Neuronal stem cell (in vitro differentiated cells): ENCODE measurements at places on chromosomes 3 and 15.

GRCh38 chr3:29639578-29640290, 358.9 kb downstream of the RBMS3 start:
- DNase-seq = no peak

DNA sequence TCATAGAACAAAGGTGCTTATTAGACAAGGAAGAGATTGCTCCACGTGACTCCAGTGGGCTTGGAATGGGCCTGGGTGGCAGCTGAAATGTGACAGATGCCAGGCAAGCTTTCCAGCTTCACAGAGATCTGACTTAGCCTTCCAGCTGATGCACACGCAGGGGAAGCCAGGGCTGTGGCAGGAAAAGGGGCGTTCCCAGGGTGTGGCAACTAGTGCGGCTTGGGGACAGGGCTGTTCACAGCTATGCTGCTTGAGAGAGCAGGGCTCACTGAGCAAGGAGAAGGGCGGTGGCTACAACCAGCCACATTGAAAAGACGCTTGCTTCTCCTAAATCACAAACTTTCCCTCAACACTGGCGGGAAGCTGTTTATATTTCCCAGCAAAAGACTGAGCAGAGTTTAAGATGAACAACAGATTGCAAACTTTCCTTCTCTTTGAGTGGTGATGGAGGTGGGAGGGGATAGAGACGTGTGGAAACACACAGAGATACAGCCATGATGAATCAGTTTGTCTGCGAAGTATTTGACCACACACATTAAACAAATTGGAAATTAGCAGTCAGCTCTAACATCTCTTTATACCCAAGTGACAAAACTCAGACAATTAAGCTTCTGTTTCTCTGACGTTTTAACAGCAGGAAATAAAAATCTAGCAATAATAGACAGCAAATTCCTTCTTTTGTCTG, 127.5 kb downstream of the BDH1 start:
- no peak for DNase-seq

DNA sequence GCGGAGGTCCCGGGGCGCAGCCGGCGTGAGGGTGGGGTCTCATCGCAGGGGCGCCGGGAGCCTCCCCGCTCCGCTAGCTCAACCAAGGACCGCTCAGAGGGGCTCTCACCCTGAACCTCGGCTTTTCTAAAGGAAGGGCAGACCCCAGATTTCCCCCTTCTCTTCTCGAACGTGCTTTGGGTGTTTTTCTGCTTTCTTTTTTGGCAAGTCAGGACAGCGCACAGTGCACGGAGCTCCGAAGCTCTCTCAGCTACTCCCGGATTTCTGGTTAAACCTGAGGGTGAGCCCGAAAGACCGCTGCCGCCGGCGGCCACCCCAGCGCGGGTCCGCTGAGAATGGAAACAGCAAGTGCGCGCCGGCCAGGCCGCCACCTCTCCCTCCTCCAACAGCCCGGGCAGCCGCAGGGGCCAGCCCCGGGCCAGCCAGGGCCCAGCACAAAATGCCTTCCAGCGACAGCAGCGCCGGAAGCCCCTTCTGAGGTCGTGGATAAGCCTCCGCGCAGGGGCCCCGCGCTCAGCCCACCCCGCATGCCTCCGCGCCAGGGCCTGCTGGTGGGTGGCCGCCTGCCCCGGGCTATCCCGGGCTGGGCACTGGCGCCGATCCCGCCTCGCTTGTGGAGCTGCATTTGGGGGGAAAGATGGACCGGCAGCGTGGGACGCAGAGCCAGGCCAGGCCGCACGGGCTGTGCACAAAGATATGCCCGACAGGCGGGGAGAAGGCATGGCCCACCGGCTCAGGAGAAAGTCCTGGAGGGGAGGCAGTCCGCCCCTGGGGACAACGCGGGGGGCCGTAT, 8.2 kb upstream of the OCA2 start:
- DNase-seq = no peak

DNA sequence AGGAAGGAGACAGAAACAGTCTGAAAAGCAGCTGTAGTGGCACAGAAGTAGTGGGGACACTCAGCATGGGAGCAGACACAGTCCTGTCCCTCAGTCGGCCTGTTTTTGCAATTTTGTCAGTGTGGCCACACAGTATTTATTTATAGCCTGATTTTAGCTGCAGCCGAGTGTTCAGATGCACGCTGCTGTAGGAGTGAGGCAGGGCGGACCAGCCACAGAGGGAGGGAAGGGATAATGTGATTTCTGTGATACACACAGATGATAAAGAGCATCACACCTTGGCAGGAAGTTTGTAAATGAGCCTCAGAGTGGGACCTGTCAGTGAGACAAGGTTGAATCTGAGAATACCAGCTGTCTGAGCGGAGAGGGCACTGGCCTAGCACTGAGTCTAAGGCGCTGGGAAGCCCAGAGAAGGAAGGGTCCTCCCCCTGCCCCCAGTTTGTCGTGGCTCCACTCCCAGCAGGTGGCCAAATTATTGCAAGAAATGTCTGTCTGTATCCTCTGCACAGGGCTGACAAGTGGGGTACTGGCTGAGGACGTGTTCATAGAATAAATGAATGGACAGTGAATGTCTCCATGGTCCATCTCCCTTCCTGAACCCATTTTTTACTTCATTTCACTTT, 3.8 kb downstream of the PSTPIP1 start:
- DNase-seq = no peak

- peak; percentile 15 for DNase-seq
Observed at GRCh38 chr15:101675796-101676582, 23.8 kb upstream of the TM2D3 start.

DNA sequence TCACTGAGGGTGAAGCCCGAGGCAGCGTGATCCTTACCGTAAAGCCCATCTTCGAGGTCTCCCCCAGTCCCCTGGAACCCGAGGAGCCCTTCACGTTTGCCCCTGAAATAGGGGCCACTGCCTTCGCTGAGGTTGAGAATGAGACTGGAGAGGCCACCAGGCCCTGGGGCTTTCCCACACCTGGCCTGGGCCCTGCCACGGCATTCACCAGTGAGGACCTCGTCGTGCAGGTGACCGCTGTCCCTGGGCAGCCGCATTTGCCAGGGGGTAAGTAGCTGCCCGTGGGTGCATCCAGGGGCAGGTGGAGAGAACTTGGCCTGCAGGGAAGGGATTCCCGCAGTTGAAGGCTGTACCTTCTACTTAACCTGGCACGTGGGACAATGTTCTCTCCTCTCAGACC, 42.4 kb downstream of the ACAN start:
- DNase-seq = no peak

DNA sequence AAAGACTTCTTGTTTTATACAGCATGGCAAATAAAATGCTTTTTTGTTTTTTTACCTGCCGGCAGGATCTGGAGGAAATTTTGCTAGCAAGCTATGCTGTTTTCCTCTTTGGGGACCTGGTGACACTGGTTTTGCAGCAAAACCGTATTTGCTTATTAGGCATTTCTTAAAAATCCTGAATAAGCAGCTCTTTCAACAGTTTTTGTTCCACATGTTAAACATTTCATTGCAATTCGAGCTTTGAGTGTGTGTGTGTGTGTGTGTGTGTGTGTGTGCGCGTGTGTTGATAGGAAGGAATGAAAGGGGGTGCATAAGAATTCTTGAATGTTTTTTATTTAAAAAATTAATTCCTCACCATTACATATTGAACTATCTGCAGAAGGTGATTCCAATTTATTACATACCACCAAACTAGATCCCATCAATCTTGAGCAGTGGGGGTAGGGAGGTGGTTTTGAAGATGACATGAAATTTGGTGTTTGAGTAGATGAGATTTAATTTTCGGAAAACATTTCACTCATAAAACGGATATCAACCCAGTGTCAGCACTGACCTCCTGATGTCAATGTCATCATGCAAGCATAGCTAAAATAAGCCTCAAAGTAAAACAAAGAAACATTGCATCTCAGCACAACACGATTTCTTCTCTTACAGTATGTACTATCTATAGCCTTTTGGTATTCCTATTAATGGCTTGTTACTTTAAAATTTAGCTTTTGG, 17.3 kb downstream of the ZBTB38 start:
- no peak for DNase-seq

DNA sequence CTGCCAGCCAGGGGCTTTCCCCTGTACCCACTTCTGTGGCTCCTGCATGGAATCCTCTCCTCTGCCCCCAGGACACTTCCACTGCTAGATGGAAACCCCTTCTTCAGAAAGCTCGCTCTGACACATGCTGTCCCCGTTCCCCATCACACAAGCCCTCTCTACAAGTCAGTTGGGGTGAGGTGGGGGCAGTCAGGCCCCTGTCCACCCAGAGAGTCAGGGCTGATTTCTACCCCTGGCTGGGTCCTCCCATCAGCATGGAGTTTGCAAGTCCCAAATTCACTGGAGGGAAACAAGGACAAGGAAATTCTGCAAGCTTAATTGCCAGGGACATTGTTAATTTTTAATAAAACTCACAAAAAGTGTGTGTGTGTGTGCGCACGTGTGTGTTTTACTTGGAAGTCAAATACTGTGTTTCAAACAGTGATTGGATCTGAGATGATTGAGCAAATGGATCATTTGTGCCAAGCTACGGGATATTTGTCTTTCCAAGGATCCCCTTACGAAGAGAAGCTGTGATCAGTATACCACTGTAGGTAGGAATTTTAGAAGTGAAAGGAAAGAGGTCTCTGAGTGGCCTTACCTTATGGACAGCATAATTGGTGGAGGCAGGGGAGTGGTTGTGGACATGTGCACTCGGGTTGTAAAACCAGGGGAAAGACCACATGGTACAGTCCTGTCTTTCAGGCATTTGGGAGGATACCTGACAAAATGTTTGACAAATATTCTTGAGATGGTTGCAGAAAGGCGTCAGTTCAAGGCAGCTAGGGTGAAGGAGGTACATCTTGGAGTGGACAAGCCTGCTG, 1.5 kb upstream of the AMOTL2 start:
- no peak for DNase-seq

DNA sequence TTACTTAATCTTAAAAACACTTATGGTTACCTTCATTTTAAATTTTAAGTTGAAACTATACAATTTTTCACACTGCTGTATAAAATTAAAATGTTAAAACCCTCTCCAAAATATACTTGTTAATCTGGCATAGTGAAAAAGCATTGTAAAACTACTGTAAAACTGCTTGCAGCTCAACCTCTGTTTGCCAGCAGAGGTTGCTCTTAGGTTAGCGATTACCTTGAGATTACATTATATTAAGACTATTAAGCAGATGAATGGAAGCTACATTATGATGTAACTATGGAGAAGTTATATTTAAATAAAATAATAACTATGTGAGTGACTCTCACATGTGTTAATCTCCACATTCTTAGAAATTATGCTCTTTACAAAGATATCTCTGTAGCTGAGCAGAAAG, 143.6 kb upstream of the SLITRK3 start:
- DNase-seq = no peak

DNA sequence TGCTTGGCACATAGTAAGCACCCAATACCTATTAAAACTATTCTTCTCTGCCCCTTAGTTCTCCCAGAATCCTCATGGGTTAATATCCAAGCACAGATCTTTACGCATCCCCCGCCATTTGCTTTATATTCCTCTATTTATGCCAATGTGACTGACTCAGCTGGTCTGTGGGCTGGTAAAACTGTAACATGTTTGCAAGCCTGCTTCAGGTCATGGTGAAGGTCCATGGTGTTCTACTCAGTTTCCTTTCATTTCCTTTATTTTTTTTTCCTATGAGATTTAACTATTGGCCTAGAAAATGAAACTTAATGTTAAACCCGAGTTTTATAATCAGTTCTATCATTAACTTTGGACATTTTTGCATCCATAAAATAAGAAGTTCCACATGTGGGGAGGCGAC, 47.0 kb downstream of the FRMD4B start:
- no peak for DNase-seq

GRCh38 chr3:63095-63765, 133.3 kb upstream of the CHL1 start:
- no peak for DNase-seq

GRCh38 chr15:41028853-41029252, 75.6 kb downstream of the CHAC1 start:
- no peak for DNase-seq

DNA sequence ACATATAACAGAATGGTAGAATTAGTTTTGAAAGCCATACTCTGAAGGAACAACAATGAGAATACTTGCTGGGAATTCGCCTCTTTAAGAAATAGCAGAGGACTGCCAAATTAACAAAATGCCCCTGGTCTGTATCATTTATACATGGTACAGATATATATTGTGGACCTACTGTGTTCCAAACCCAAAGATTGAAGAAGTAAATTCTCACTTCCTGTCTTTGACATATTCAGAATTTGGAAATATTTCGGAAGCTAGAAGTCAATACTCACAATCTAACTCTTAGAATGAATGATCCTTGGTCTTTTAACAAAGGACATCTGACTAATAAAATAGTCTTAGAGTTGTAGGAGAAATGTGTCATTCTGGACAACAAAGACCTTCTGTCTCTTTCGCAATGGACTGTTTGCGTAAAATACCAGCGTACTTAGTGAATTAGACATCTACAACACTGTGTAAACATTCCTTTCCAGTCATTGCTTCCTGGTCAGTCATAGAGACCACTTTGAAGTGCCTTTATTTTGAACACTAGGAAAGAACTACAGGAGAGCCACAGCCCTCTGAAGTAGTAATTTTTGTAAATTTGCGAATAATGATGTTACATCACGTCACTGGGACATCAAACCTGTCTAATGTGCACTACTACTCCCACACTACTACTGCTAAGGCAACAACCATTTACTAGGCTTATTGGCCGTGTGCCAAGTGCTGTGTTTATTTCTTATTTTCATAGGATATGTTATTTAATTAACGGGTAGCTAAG, 68.0 kb downstream of the CHL1 start:
- DNase-seq = no peak

DNA sequence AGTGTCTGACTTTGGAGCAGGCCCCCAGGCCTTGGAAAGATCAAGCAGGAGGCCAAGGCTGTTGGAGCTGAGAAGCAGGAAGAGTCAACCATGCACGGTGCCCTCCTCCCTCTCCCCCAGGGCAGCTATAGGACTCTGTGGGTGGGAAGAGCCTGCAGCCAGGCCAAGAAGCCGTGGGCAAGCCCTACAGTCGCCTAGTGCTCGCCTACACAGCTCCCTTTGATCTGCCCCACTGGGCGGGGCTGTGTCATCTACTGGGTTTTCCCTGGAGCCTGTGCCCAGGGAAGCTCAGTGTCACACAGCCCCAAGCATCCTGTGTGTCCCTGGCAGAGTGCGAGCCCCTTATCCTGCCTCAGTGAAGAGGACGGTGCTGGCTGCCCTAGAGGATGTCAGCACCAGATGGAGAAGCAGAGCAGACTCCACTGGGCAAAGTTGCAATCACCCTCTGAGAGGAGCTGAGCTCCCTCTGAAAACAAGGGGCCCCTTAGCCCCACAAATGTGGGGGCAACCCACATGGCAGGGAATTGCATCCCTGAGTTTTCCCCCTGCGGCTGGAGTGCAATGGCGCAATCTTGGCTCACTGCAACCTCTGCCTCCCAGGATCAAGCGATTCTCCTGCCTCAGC, 72.2 kb downstream of the KLF13 start:
- no peak for DNase-seq

DNA sequence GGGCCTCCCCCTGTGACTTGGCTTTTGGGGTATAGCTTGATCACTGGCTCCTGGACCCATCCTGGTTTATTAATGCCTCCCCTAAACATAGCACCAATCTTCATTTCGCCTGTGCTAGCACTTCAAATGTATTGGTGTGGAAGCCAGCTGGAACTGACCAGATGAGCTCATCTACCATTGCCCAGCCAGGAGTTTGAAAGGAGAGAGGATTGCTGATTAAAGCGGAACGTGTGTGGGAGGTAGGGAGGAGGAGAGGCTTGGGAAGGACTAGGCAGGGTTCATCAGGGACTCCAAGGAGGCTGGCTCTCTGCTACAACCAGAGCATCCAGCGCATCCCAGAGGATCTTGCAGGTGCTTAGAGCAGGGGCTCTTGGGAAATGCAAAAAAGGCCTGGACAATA, 34.4 kb upstream of the TLE3 start:
- DNase-seq = no peak

- DNase-seq = peak; percentile 46
Observed at GRCh38 chr15:52805351-52806283, 15.5 kb upstream of the ONECUT1 start.
